Activated CD8-positive, alpha-beta memory T cell treated with anti-CD3 and anti-CD28 coated beads for 1 hour (primary cell): ENCODE measurements at places on chromosomes 11 and 22.

DNA sequence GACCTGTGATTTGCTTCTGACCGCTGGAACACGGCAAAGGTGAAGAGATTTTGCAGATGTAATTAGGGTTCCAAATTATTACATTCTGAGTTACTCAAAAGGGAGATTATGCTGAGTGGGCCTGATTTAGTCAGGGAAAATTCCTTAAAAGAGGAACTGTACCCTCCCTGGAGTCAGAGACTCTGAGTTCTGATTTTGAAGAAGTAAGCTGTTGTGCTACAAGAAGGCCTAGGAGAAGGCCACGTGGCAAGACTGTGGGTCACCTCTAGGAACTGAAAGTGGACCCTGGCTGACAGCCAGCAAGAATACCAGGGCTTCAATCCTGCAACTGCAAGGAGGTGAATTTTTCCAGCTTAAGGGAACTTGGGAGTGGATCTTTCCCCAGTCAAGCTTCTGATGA lies 45.3 kb downstream of the CHRDL2 start:
- no peak for DNase-seq

GRCh38 chr11:73009972-73010371 lies 132.1 kb downstream of the FCHSD2 start:
- DNase-seq, result no peak

DNA sequence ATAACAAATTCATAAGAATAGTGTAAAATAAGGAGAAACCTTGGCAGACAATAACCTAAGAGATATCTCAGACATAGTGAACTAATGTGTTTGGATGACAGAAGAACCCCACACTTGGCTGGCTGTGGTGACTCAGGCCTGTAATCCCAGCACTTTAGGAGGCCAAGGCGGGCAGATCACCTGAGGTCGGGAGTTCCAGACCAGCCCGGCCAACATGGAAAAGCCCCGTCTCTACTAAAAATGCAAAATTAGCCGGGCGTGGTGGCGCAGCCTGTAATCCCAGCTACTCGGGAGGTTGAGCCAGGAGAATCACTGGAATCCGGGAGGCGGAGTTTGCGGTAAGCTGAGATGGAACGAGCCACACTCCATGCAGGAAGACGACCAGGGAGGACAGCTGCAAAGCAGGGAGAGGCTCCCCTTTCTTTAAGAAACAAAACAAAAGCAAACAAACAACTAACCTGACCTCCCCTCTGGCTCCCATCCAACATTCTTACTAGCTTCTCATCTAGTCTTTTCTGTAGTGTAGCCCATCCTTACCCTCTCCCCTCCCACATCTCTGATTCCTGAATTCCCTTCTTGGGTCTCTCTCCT lies 84.2 kb downstream of the ZNF280B start:
- DNase-seq, result no peak

DNA sequence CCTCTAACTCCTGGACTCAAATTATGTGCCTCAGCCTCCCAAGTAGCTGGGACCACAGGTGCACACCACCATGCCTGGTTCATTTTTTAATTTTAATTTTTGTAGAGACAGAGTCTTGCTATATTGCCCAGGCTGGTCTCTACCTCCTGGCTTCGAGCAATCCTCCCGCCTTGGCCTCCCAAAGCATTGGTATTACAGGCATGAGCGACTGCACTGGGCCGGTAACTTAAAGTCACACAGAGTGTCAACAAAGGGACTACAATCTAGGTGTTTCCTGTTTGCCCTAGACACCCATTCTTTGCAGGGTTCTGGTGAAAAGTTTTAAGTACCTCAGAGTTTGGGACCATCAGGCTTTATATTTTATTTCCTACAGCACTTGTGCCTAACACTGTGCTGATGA lies 8.4 kb downstream of the UVRAG start:
- no peak for DNase-seq

DNA sequence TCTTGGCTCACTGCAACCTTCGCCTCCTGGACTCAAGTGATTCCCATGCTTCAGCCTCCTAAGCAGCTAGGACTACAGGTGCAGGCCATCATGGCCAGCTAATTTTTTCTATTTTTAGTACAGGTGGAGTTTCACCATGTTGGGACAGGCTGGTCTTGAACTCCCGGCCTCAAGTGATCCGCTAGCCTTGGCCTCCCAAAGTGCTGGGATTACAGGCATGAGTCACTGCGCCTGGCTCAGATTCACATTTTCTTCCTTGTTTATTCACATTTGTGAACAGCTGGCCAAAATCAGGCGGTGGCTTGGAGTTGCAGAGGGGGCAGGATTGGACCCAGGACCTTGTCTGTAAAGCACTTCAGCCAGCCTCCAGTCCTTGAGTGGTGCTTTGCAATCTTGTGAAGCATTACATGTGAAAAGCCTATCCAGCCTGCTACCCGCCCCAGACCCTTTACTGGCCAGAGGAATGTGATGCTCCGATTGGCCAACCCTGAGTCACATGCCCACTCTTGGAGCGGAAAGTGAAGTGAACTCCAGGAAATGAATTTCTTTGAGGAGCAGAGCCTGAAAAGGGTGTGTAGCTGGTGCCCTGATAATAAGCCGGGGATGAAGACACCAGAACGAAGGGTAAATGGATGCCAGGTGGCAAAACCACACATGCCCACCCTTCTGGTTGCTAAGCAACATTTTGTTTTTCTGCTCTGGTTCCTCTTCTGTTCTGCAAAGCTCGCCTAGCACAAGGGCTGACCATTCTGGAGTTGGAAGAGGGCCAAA lies 62.6 kb upstream of the PTPRJ start:
- DNase-seq, result no peak

DNA sequence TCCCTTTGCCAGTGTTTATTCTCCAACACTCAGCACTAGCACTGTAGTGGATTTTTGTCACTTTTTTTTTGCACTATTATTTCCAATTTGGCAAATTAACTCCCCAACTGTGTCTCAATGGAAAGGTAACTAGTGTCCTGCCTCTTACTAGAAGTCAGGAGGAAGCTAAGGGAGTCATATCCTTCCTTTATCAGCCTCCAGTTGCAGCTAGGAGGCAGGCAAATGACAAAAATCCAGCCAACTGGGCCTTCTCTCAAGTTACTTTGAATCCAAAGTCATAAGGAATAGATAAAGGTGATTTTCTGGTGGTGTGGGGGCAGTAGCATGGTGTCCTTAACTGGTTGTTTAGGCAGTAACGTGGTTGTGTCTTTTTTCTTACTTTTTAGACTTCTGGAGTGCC lies 15.6 kb upstream of the P4HA3 start:
- DNase-seq, result no peak

- DNase-seq, result no peak
Measured at GRCh38 chr22:37053310-37054055, 1.9 kb downstream of the KCTD17 start.

DNA sequence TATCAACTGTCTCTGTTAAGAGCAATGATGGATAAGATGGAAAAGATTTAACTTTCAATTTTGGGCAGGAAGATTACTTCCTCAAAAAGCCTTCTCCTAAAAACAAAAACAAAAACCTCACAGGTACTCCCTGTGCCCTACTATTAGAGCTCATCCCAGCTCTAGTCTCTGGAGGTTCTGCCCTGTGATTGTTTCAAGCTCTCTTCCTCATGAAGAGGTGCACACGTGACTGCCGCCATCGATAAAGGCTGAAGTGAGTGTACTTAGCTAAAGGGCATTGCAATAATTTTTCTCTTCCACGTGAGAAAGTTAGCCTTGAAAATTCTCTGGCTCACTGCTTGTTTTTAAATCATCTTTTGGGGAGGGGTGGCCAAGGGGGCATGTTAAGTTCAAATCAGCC lies 36.6 kb downstream of the MPPED2 start:
- no peak for DNase-seq

DNA sequence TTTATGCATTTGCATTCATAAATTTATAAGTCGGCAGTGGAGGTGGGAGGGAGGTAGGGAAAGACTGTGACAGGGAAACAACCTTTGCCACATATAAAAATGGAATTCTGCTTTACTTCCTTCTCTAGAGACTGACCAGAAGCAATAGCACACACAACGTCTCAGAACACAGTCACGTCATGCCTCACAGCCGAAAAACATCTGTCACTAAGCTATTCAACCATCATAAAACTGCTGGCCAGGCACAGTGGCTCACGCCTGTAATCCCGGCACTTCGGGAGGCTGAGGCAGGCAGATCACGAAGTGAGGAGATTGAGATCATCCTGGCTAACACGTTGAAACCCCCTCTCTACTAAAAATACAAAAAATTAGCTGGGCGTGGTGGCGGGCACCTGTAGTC lies 101.0 kb upstream of the CHRM4 start:
- DNase-seq, result no peak

DNA sequence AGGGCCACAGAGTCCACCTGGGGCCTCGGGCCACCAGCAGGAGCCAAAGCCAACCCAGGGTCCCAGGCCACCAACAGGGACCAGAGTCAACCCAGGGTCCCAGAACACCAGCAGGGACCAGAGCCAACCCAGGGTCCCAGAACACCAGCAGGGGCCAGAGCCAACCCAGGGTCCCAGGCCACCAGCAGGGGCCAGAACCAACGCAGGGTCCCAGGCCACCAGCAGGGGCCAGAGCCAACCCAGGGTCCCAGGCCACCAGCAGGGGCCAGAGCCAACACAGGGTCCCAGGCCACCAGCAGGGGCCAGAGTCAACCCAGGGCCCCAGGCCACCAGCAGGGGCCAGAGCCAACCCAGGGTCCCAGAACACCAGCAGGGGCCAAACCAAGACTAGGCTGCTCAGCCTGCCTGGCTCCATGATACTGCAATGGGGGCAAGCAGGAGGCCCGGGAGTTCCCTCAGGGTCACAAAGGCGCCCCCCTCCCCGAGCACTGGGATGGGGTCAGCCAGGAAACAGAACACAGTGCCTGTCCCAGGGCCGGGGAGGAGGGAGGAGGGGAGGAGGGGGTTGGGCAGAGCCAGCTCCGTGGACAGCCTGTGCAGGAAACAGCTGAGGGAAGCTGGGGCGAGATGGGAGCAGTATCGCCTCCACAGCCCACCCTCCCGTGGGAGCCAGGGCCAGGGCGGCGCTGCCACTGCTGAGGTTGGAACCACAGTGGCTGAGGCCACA lies 62.0 kb upstream of the PRR5 start:
- DNase-seq, result no peak

DNA sequence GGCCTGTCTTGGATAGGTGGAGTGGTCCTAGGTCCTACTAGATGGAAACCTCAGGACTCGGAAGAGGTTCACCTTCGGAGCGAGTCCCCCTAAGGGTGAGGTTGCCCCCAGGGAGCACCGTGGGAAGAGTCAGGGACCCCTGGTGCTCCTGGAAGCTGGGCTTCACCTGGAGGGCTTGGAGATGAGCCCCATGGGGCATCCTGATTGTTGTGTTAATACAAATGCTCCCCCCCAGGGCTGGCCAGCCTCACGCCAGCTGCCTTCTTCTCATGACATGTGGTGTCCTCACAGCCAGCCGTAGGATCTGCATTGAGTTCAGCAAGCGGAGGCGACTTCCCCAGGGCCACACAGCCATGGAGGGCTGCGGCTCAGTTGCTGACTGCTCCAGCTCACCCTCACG lies 1487.5 kb downstream of the BRD1 start:
- no peak for DNase-seq

GRCh38 chr11:68658661-68659060 lies 25.7 kb upstream of the GAL start:
- no peak for DNase-seq

GRCh38 chr11:43145653-43146052 lies 166.1 kb upstream of the API5 start:
- no peak for DNase-seq

DNA sequence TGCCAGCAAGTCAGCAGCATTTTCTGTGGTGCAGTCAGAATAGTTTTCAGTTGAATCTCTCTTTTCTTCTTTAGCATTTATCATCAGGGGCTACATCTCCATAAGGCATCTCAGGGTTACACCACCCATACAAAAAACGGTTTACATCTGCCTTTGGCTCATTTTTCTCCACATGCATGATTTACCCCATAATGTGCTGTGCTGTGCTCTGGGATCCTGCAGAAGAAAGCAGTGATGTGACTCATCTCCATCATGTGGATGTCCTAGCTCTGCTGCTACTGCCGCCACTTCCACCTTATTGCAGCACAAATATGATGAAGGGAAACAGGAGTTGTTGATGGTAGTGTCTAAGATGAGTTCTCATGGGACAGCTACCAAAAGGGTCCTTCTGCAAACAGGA lies 30.0 kb upstream of the CCDC179 start:
- DNase-seq, result no peak

DNA sequence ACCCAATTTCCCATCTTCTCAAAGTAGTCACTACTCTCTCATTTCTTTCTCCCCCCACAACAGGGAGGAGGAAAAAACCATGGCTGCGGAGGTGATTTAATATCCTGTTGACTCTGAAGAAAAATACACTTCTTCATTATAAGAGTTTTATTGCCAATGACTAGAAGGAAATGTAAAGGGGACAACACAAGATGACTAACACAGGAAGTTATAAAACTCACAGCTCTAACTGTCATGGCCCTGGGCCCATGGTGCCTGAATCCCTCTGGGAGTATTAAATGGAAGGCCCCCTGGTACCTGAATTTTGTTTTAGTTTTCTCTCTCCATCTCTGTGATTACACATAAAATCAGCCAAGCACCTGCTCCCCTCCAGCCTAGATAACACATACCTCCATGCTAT lies 352.8 kb upstream of the FAT3 start:
- no peak for DNase-seq

- no peak for DNase-seq
Measured at GRCh38 chr11:121418625-121419114, 33.4 kb upstream of the SORL1 start.
